Left renal pelvis (tissue), 4 donors: ENCODE measurements at places on chromosomes 7 and 10. TPM values are rescaled to one million over a fixed set of nuclear protein-coding genes. Genes with fewer than 3 reads are reported as not detected.

- no peak for DNase-seq
Measured at GRCh38 chr7:44486693-44487092, 3.8 kb downstream of the NUDCD3 start.

- DNase-seq = no peak
Measured at GRCh38 chr10:100519311-100520051, at the start of gene SEC31B. SEC31B (minus strand) TSS chr10:100519861; CDS start chr10:100516952, 2,909 bp downstream.

DNA sequence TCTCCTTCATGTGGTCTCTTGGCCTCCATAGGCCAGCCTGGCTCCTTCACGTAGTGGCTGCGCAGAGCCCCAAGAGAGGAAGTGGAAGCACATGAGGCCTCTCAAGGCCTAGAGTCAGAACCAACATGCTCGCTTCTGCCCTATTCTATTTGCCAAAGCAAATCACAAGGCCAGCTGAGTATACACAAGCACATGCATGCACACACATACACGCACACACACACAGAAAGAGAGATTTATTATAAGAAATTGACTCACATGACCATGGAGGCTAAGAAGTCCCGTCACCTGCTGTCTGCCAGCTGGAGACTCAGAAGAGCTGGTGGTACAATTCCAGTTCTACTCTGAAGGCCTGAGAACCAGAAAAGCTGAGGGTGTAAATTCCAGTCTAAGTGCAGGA, 64.3 kb upstream of the NRP1 start:
- no peak for DNase-seq

DNA sequence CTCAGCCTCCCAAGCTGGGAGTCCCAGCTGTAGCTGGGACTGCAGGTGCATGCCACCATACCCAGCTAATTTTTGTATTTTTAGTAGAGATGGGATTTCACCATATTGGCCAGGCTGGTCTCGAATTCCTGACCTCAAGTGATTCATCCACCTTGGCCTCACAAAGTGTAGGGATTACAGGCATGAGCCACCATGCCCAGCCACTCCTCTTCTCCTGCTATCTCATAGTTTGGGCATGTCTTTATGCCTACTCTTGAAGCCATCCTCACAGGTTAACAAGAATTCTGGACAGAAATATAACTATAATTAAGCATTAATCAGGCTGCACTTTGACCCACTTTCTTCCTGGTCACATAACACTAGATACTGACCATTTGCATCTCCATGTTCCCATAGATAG, 28.6 kb upstream of the C10orf67 start:
- no peak for DNase-seq

DNA sequence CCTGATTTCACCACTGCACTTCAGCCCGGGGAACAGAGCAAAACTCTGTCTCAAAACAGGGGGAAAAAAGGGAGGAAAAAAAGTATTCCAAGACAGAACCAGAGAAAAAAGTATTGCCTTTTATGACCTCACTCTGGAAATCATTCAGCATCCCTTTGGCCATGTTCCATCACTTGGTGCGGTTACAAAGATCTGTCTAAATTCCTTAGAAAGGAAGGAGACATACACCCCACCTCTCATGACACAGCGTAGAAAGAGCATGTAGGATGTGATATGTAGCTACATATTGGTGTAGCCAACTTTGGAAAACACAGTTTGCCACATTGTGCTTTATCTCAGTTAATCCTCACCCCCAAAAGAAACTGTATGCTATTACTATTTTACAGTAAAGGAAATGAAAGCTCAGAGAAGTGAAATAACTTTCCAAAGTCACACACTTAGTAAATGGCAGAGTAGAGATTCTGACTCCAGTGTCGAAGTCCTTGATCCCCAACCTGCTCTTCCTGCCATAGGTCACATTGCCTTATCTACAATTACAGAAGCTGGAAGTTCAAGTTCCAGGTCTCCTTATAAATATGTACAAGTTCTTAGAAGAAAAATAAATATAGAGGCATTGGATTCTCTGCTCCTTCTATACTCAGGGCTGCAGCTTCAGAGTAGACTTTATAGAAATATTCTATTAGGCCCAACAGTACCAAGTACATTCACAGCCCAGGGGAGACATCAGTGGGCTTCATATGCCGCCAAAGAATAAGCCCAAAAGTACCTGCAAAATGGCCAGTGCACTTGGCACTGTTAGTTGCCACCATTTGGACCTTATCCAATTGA, 91.6 kb upstream of the KMT2E start:
- DNase-seq = no peak

- DNase-seq = no peak
Measured at GRCh38 chr10:18713077-18713476, 53.8 kb downstream of the ARL5B start.

DNA sequence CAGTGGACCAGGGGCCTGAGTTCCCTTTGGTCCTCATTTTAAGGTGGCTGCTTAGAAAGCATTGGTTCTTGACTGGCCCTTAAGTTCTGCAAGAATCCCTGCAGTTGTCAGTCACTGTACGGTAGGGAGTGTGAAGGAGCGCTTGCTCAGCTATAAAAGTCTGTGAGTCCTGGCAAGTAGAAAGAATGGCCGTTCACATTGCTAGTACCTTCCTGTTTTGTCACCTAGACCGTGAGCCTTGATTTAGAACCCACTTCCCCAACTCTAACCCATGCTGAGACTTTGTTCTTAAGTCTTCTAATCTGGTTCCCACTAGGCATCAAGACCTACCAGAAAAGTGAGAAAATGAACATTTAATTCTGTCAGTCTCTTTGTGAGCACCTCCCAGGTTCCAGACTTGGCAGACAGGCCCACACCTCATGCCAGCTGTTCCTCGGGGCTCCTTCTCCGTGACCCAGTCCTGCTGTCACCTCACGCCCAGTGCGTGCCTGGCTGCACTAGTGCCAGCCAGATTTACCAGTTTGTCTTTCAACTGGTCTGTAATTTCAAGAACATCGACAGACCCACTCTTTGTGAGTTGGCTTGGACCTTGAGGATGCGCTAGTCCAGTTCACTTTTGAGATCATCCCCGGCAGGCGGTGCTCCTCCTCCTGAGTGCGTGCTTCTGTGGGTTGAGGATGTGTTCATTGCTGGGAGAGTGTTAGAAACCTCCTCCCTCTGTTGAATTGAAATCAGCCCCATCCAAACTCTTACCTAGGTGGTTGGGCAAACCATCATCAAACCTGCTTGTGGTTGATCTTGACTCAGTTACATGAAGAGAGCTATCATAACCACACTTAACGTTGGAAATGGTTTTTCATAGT, 78.5 kb downstream of the SHH start:
- DNase-seq = no peak

- no peak for DNase-seq
Measured at GRCh38 chr7:65946904-65947303, 35.1 kb downstream of the GUSB start.

RAMP3 gene
- polyA plus RNA-seq = 8.0 TPM

HOXA5 gene
- 76.3 TPM for polyA plus RNA-seq

DRGX gene
- not detected for polyA plus RNA-seq

TLX1 gene
- polyA plus RNA-seq = 0.24 TPM

CYP2C19 gene
- not detected for polyA plus RNA-seq

GIMAP6 gene
- polyA plus RNA-seq = 15.3 TPM

EN2 gene
- polyA plus RNA-seq = 0.69 TPM

SPAG6 gene
- polyA plus RNA-seq = 1.4 TPM

UCN3 gene
- 0.40 TPM for polyA plus RNA-seq
